ENCODE measurements at places on chromosomes 2 and 18. TPM values are rescaled to one million over a fixed set of nuclear protein-coding genes. Genes with fewer than 3 reads are reported as not detected.

The AFF3 gene
- total RNA-seq, result 3.1 TPM

The CHCHD5 gene
- total RNA-seq, result 12.5 TPM

The IL1RL1 gene
- 0.77 TPM for total RNA-seq

The RPIA gene
- 10.8 TPM for total RNA-seq

The ELOA2 gene
- total RNA-seq, result not detected
